ENCODE measurements at places on chromosomes 7 and 10.

- DNase-seq: peak; percentile 52
Measured at GRCh38 chr10:133257489-133258065, 19.1 kb downstream of the ADAM8 start.

- no peak for DNase-seq
Measured at GRCh38 chr10:12733271-12733670, 268.2 kb downstream of the CCDC3 start.

DNA sequence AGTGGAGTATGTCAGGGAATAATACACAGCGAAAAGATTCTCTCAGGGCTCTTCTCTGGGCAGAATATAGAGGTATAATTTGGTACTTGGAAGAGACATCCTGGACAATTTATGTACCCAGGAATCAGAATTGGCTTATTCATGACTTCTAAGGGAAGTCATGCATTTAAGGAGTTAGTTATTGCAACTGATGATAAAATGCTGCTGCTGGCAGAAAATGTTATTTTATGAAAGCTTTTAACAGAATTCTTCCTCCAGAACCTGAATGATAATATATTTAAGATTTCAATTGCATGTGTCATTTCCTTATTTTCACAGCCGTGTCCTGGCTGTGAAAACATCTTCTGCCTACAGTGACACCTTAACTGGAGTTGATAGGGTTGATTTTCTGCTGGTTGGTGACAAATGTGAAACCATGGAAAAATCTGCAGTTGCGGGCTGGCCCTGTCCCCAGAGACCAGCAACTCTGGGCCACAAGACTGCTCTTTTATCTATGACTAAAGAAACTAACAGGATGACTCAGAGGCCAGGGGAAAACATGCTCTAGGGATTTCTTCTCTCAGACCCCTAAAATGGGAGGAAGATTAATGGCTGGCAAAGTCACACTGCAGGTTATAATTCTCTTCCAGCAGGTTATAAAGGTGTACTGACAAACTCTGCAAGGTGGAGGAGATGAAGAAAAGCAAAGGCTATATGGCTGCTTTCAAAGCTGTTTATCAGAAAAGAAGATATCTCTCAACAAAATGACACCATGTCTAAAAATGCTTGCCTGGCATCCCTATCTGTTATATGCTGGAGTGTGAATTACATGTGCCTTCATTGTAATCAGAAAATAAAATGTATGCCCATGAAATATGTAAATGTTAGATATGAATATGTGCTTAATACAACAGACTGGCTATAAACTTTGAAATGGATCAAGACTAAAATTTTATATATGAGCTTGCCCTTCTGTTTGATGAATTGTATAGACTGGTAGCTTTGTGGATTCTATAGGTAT, 12.1 kb upstream of the TRUB1 start:
- peak; percentile 57 for DNase-seq

DNA sequence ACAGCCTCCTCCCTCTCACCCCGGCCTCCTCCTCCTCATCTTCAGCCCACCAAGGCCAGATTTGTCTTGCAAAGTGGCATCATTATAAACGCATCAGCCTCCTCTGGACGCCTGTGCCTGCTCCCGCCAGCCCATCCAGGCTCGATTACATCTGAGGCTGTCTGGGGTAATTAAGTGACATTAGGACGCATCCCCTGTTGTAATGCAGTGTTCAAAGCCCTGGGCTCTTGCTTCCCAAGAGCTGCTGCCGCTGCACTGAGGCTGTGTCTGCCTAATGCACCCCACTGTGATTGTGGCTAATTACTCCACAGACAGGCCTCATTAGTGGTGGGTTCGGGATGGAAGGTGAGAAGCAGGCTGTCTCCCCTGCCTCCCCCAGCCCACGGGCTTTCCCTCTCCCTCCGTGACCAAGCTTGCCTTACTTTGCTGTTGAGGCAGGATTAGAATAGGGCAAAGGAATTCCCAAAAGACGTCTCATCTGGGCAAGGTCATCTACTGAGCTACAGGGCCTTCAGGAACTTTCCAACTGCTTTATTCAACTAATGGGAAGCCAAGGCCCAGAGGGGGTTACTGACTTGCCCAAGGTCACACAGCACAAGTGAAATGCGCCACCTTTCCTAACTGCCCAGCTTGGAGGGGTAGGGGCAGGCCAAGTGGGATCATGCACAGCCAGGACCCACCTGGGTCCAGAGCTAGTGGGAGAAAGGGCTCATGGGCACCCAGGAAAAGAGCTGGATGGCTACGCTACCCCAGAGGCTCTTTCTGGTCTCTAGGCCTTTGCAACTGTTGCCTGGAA, 66.2 kb upstream of the PCBD1 start:
- DNase-seq: no peak

GRCh38 chr7:55415173-55415778, 50.1 kb downstream of the LANCL2 start:
- peak; percentile 92 for DNase-seq

- peak; percentile 51 for DNase-seq
Measured at GRCh38 chr10:72344932-72345331, 9.8 kb downstream of the DNAJB12 start.

DNA sequence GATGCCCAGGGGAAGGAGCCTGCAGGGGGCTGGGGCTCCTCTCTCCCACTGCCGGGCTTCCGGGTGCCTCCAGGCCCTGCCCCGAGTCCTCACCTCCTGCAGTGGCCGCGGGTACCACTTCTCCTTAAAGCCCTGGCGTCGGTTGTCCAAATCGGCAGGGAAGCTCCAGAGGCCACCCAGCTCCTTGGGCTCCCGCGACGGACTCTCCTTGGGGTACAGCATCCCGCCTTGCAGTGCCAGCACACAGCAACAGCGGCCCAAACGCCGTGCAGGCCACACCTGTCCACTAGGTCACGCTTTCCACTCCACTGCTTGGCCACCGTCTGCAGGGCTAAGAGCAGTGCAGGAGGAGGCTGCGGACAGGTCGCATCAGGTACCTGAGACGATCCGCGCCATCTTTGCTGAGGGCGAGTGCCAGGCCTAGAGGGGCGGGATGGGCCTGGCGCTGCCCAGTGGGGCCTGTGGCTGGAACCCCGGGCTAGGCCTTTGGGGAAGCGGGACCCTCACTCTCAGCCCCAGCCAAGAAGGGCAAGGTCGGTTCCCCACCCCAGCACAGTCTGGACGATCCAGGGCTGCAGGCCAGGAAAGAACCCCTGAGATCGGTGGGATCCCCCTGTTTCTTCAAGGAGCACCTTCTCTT, 47.7 kb upstream of the ZNF479 start:
- no peak for DNase-seq

GRCh38 chr7:1694611-1695511, 24.8 kb downstream of the ELFN1 start:
- no peak for DNase-seq

- no peak for DNase-seq
Measured at GRCh38 chr10:71371750-71372166, 25.0 kb upstream of the CDH23 start.

- DNase-seq: no peak
Measured at GRCh38 chr7:129285111-129285510, 60.3 kb downstream of the AHCYL2 start.

GRCh38 chr10:97270523-97271154, 21.8 kb downstream of the ARHGAP19 start:
- no peak for DNase-seq

DNA sequence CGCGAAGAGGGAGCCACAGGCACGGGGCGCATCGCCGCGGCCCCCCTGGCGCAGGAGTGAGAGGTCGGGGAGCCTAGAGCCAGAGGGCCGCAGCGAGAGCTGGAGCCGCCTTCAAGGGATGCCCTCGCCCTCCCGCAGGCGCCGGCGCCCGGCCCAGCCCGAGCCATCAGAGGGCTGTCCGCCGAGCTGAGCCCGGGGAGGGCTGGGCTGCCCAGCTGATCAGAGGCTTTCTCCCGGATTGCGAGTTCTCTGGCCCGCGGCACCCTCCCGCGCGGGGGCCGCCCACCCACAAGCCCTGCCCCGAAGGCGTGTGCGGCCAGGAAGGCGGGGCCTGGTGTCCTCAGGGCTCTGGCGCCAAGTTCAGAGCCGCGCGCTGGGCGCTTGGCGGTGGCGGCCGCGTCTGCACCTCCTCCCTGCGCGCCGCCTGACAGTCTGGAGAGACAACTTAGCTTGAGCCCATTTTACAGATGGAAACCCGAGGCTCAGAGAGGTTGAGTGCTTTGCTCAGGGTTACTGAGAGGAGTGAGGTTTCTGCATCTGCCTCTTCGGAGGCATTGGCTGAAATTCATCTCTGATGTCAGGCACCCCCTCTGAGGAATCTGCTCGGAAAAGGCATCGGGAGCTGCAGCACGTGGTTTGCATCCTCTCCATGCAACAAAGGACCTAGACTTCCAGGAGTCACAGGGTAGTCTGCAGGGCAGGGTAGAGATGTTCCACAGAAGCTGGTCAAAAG, 3.8 kb upstream of the ANTXRL start:
- DNase-seq: peak; percentile 78

DNA sequence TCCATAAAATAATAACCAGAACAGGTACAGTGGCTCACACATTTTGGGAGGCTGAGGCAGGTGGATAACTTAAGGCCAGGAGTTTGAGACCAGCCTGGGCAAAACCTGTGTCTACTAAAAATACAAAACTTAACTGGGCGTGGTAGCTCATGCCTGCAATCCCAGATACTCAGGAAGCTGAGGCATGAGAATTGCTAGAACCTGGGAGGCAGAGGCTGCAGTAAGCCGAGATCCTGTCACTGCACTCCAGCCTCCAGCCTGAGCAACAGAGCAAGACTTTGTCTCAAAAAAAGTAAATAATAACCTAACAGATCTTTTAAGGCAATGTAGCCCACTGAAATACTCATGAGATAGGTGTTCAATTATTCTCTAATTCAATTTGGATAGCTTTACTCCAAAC, 107.1 kb upstream of the ASAH2 start:
- DNase-seq: no peak

- peak; percentile 24 for DNase-seq
Measured at GRCh38 chr10:95308389-95309302, 17.8 kb upstream of the PDLIM1 start.

DNA sequence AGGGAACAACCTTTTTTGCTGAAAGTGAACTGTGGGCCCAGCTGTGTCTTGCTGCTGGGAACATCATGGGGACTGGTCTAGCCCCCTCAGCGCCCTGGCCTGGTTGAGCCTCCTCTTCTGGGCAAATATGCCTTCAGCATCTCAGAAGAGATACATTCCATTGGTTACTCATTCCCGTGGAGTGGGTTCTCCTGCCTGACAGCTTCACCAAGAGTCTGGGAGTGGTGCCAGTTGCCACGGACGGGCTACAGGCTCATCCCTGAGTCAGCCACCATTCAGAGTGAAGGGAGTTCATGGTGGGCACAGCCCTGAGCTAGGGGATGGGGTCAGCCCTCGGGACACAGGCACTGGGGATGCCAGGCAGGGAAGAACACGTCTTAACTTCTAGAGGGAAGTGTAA, 81.9 kb downstream of the RAMP3 start:
- no peak for DNase-seq

DNA sequence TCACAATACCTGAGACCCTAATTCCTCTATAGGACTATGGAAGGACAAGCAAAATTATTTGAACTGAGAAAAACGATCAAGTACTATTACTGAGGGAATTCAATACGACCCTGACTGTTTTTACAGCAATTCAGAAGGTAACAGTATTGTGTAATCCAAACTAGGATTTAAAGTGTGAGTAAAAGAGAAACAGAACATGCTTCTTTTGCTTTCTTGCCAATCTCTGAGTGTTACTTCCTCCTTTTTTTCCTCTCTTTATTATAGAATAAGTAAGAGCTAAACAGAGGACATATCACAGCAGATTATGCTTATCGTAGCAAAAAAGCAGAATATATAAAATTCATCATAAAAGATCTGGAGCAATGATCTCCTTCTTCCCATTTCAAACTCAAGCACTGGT, 292.1 kb downstream of the THSD7A start:
- DNase-seq: no peak

GRCh38 chr7:19224951-19225350, 79.7 kb upstream of the FERD3L start:
- DNase-seq: no peak

- peak; percentile 49 for DNase-seq
Measured at GRCh38 chr10:5168897-5169420, 16.0 kb downstream of the AKR1C8 start.

DNA sequence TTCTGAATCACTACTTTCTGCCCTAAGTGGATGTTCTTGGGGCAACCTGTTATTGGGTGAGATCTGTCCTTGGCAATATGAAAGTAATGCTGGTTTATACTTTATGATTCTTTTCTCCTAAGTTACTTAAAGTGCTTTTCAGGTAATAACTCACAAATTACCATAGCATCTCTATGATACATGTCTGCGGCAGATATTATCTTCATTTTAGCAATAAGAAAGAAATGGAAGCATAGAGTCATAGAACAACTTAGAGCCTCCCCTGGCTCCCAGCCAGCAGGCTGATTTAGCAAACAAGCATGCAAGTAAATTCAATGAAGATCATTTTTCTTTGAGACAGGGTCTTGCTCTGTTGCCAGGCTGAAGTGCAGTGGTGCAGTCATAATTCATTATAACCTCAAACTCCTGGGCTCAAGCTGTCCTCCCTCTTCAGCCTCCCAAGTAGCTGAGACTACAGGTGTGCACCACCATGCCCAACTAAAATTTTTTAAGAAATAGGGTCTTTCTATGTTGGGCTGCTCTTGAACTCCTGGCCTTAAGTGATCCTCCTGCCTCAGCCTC, 38.1 kb upstream of the GRM8 start:
- no peak for DNase-seq

GRCh38 chr10:78865538-78865875, 203.3 kb upstream of the ZMIZ1 start:
- no peak for DNase-seq

DNA sequence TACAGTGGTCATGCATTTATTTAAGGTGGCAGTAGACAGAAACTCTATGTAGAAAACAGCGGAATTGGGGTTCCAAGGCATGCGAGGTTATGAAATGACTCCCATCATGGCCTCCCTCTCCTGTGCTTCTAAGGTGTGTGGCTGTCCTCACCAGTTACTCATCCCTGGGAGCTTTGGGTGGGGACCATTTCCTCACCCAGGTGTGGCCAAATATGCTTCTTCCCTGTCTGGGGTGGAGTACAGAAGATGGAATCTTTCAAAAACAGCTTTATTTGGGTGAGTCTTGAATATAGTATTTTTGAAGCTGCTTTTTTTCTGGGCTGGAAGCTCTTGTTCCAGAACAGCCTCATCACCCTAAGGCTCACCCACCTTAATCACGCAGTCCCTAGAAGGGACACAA, 139.0 kb downstream of the NRF1 start:
- no peak for DNase-seq

DNA sequence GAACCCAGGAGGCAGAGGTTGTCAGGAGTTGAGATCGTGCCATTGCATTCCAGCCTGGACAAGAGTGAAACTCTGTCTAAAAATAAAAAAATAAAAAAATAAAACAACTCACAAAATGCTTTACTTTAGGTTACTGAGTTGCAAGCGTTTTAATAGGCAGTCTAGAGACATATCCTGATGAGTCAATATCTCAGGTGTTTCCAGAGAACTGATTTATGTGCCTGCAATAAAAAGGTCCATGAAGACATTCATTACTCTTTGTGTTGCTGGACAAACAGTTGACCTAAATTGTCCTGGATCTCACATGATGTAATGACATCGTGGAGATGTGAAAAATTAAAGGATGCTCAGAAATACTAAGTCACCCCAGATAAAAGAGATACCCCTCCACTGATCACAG, 31.5 kb downstream of the CDNF start:
- DNase-seq: no peak

- DNase-seq: no peak
Measured at GRCh38 chr7:77830649-77831355, 32.2 kb downstream of the PHTF2 start.

GRCh38 chr10:128727114-128727513, 600.9 kb upstream of the MKI67 start:
- no peak for DNase-seq
